ENCODE measurements at places on chromosomes 6 and 20.

- DNase-seq: no peak
These were observed 402.6 kb upstream of the SULF2 start for GRCh38 chr20:48187851-48188250.

- DNase-seq: no peak
These were observed 29.1 kb downstream of the ASXL1 start for GRCh38 chr20:32387252-32387651.

DNA sequence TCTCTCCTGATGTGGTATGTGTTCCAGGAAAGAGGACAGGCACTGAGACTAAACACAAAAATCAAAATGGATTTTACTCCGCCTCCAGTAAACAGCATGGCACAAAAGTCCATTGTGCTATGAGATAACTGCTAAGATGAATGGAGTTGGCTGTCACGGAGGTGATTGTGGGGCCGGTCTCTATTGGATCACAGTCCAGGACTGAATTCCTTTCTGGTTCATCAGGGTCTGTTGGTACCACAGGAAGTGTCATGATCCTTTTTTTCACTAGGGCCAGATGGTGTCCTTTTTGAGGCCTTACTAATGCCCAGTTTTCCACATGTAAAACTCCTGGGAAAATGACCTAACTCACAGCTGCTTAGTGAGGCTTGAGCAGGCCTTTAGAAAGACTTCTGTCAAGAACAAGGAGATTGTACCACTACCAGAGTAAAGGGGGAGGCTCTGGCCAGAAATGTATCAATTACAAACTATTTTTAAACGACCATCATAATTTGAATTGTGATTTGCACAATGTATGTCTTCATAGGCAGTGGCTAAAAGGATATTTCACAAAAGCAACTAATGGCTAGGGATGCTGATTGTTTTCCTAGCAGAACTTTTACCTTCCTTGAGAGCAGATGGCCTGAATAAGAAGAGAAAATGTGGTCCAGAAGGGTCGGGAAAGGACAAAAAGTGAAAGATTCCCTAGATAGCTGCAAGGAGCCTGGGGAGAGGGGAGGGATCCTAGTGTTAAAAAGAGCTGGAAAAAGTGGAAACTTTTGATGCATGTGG is 192.2 kb upstream of the POU3F2 start:
- no peak for DNase-seq

- no peak for DNase-seq
These were observed 92.3 kb upstream of the HCRTR2 start for GRCh38 chr6:55082021-55082420.
